Lung (tissue), 17 donors: ENCODE measurements at places on chromosomes 6 and 20. TPM values are rescaled to one million over a fixed set of nuclear protein-coding genes. Genes with fewer than 3 reads are reported as not detected.

Gene SASH1
- 64.5 TPM for total RNA-seq

Gene CDSN
- total RNA-seq = not detected

Gene GPR63
- total RNA-seq = 0.55 TPM

Gene COQ3
- 2.8 TPM for total RNA-seq
